ENCODE measurements at places on chromosomes 1 and 21.

GRCh38 chr21:43004926-43005325 lies 30.6 kb downstream of the PKNOX1 start:
- no peak for DNase-seq

GRCh38 chr1:40187399-40187798 lies 26.2 kb downstream of the RLF start:
- DNase-seq, result peak; percentile 45

GRCh38 chr1:227776331-227776771 lies 39.1 kb upstream of the PRSS38 start:
- peak; percentile 96 for DNase-seq

DNA sequence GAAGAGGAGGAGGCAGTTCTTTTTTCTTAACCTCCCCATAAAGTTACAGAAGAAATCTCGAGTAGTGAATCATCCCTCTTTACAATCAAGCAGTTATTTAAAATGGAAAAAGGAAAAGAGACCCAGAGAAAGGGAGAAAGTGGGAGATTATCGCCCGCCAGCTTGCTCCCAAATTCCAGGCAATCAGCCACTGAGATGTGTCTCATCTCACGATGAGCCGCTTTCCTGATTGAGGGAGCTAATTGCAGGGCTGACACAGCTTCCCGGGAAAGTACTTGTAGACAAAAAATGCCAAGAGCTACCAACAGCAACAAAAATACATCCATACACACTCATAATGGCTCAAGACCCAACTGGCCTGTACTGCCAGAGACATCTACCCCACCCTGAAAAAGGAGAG lies 191.6 kb upstream of the ZC3H12A start:
- DNase-seq, result no peak

- DNase-seq, result peak; percentile 20
These were observed 597.9 kb upstream of the ADAMTS5 start for GRCh38 chr21:27564684-27565301.

DNA sequence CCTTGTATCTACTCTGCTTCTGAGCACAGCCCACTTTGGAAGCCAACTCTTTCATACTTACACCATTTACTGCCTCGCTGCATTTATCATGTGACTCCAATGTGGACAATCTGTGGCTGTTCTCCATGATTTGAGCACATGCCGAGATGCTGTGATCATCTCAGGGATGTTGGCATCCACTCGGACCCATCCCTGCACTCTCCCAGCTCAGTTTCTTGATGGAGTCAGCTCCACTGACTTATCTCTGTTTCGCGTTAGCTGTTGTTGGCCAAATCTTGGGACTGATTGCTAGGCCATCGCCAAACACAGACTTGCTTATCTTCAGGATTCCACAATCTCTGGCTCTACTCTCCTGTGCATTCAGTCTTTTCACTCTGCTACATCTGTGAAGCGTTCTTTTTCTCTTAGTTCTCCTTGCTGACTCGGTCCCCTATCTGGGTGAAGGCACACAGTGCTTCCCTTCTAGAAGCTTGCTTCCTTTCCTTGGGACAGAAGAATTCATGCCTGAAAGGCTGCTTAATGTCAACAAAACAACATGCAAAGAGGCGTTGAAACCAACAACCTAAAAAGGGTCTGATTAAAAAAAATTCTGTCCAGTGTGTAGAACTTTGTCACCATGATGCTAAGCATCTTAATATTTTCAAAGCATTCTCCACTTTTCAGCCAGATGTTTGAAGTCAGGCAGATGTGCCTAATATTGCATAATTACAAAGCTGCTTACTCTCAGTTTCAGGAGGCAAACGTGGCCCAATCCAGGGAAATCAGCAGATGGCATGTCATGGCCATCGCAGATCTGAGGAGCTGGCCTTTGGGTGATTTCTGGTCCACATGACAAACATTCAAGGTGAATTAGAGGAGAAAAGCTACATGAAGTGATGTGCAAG lies 120.7 kb downstream of the NGF start:
- no peak for DNase-seq

DNA sequence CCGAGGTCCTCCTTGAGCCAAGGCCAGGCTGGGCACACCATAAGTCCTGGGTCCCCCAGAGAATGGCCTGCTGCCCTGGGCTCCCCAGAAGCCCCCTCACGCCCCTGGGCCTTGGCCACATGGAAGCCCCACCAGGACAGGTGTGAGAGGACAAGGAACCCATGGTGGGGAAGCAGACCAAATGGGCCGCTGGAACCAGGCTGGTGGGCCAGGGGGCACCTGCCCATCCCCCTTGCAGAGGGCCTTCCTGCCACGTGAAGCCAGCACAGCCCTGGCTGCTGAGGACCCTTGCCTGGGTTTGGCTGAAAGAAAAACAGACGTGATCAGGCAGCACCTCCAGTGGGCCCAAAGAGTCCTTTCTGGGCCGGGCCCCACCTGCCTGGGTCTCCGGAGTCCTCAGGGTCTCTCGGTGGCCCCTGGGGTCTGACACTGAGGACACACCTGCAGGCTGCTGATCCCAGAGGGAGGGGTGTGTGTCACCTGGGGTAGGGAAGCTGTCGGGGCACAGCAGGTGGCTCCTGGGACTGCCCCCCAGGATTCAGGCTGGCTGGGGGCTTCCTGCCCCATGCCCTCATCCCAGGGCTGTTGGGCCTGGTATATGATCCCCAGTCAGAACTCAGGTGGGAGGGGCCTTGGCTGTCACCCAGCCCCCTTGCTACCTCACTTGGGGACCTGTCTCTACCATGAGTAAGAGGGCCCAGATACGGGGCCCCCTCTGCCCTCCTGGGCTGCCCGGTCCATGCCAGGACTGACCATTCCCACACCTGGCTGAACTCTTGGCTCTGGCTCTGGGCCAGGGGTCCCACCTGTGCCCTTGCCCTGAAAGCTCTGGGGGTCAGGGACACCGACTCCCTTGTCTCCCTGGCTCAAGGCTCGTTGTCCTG lies 3.3 kb upstream of the SMYD3 start:
- no peak for DNase-seq

DNA sequence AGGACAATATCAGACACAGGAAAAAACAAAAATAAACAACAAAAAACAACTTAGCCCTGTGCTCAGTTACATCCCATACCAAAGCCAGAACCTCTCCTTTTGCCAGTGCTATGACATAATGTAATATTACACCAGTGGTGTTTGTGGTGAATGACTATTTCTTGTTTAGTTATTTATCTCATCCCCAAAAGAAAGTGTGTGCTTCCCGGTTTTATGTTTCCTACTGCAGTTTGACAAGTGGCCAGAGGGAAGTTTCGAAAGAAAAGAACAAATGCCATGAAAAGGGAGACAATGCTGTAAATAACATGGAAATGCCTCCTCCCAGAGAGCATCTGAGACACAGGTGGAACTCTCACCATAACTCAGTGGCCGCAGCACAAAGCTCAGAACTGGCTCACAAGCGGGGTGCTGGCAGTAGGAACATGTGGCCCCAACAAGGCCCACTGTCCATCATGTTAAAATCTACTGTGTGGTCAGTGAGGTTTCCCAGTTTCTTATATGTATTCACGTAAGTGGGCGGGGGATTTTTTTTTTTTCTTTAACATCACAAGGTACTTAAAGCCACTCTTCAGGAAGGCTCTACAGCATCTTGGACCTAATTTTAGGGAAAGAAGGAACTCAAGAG lies 158.2 kb downstream of the BARHL2 start:
- no peak for DNase-seq

DNA sequence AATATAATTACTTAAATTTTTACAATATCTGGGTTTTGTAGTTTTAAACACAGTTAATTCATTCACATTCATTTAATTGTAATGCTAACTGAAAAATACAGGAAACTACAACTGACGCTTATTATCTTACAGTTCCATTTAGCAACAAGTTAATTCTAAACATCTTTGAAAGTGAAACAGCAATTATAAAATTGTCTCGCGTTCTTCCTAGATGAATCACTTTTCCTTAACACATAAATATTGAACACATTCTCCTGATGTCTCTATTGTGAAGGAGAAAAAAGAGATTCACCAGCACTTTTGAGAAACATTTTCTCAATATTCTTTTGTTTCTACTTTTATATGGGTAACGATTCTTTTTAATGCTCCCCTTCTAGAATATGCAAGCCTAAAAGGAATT lies 6.4 kb downstream of the PTGFR start:
- peak; percentile 20 for DNase-seq

GRCh38 chr1:233613252-233614172 lies at the start of gene KCNK1:
Gene KCNK1 (plus strand): TSS chr1:233614106. CDS start chr1:233614172, 66 bp downstream.
- peak; percentile 94 for DNase-seq

GRCh38 chr1:160251687-160252526 lies 10.4 kb downstream of the DCAF8 start:
- DNase-seq, result peak; percentile 43

DNA sequence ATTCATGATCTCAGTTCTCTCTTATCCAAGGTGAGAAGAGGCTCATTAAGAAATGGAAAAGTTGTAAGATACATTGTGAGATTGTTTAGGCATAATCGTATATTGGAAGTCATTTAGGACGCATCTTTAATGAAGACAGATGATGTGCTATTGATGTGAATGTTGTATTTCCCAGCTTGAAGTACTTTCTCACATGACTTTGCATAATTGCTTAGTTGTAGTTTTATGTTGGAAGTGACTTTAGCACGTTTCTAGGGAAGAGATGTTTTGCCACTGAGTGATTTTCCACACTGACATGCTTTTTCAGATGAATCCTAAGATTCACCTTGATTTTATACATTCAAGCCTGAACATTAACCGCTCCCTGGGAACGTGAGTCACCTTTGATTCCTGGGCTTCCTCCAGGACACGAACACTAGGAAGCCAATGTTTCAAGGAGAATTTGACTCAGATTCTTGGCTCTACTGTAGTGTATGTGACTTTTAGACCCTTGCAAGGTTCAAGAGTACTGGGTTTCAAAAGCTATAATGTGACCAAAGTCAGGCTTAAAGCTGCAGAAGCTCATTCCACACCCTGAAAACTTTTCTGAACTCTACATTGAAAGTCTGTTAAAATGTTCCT lies 27.9 kb downstream of the ANGEL2 start:
- DNase-seq, result peak; percentile 68

- no peak for DNase-seq
These were observed 118.0 kb upstream of the PLPPR4 start for GRCh38 chr1:99146129-99146848.

DNA sequence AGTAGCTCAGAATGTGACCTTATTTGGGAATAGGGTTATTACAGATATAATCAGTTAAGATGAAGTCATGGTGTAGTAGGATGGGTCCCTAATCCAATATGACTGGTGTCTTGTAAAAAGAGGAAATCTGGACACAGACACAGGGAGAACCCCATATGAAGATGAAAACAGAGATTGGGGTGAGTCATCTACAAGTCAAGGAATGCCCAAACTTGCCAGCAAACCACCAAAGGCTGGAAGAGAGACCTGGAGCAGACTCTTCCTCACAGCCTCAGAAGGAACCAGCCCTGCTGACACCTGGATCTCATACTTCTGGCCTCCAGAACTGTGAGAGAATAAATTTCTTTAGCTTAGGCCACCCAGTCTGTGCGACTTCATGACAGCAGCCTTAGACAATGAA lies 29.9 kb downstream of the KRTAP19-8 start:
- no peak for DNase-seq

DNA sequence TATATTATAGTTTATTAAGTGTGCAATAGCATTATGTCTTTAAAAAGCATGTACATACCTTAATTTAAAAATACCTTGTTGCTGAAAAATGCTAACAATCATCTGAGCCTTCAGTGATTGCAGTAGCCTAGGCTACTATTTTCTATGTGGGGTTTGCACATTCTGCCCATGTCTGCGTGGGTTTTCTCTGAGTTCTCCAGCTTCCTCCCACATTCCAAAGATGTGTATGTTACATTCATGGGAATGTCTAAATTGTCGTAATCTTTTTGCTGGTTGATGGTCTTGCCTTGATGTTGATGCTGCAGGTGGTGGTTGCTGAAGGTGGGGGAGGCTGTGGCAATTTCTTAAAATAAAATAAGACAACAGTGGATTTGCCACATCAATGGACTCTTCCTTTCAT lies 12.5 kb downstream of the AADACL3 start:
- no peak for DNase-seq

DNA sequence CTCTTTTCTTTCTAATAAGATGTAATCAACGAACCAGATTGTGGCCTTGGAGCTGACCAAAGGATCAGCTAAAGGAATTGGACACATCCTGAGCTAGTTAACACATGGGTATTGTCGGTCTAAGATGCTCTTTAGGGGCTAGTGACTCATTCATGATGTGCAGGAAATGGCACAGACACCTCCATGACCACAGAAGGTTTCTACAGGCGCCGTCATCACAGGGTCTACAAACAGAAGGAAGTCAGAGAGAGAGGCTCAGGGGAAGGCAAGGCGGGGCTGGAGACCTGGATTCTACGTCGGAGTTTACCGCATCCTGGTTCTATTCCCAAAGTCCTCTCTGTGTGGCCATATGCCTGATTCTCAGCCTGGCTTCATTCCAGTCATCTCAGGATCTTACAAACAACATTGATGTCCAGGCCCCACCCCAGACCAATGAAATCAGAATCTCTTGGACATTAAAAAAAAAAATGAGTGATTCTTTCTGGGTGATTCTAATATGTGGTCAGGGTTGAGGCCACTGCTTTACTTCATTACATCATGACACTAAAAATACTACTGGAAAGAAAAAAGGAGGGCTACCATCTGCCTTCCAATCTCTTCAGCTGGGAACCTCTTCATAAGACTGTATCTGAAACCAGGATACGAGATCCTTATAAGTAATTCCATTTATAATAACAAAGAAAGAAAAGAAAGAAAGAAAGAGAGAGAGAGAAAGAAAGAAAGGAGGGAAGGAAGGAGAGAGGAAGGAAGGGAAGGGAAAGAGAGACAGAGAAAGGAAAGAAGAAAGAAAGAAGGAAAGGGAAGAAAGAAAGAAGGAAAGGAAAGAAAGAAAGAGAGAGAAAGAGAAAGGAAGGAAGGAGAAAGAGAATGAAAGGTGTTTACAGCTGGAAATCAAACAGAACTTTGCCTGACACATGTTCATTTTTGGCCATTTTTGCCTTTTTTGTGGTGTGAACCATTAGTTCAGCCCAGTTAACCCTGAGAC lies 11.6 kb upstream of the KCNJ15 start:
- DNase-seq, result peak; percentile 100

DNA sequence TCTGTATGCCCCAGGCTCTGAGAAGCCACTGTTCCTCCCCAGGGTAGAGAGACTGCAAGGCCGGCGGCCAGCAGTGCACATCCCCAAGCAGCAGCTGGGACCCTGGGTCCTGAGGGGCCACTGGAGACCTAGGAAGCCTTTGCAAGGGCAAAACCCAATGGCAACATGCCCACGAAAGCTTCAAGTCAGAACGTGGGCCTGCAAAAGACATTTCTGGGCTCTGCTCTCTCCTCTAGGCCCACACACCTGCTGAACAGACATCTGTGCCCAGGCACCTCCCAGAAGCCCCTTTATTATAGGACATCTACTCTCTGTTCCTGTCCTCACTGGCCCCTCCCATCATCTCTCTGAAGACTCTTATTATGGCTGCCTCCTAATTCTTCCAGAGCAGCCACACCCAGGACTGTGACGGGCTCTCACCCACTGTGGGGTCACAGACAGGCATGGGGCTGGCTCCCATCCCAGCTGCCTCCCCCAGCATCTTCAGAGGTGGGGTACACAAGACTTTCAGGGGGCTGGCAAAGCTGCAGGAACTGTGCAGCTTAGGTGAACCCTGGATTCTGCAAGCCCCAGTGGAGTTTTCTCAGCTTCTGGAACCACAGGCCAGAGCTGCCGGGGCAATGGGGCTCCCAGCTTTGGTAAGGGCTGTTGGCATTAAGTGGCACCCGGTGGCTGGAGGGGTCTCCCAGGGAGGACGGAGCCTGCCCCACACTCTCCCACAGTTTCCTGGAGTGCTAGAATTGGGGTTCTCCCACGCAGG lies 12.6 kb downstream of the TRIM11 start:
- DNase-seq, result no peak

All from astrocyte (in vitro differentiated cells and primary cell).